ENCODE measurements at places on chromosomes 1 and 21. TPM values are rescaled to one million over a fixed set of nuclear protein-coding genes. Genes with fewer than 3 reads are reported as not detected.

INKA2 gene
- total RNA-seq: 14.2 TPM

ZNF593 gene
- 26.2 TPM for total RNA-seq

TMEM200B gene
- 48.3 TPM for total RNA-seq

FCER1G gene
- total RNA-seq: 8.4 TPM

FAM72C gene
- 0.46 TPM for total RNA-seq

CYP4A11 gene
- 0.20 TPM for total RNA-seq

FUCA1 gene
- total RNA-seq: 25.6 TPM

TNNI3K gene
- not detected for total RNA-seq

CHIA gene
- total RNA-seq: not detected

LRRC3 gene
- 5.1 TPM for total RNA-seq

CAMK2N1 gene
- 16.6 TPM for total RNA-seq

DIO1 gene
- not detected for total RNA-seq

RCAN3 gene
- total RNA-seq: 0.25 TPM

KMO gene
- 0.45 TPM for total RNA-seq

GRCh38 chr1:16372535-16373285, 5.7 kb downstream of the SZRD1 start:
- H3K36me3 ChIP-seq: no peaks in the 10 kb centered on the region
- H3K27me3 ChIP-seq: no peaks in the 10 kb centered on the region
- H3K27ac ChIP-seq: no peak overlapping the region
- DNase-seq: no peak
- H3K4me3 ChIP-seq: no peak overlapping the region

DNA sequence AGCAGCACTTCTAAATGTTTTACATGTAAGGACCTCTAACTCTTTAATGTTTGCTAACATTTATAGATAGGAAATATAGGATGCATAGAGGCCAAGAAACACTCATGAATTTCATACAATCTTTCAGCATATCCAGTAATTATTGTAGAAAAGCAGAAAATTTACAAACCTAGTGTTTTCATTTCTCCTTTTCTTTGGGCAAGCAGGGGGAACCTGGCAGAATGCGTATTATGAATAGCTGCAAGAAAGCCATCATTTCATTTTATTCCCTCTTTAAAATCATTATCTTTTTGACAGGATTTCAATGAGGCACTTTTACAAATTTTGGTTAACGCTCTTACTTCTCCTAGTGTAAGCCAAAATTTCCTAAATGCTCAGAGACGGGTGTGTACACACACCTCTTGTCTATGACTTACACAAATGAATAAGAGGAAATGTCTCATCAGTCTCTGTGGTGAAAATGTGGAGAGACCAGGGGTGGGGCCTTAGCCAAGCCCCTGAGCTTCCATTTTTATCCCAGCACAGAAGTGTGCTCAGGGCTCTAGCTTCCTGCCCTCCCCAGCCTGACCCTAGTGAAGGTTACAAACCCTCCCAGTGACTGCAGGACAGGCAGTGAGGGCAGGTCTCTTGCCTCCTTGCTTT, 91.6 kb downstream of the LRRC8C start:
- no peaks in the 10 kb centered on the region for H3K27me3 ChIP-seq
- H3K4me1 ChIP-seq: no peaks in the 10 kb centered on the region
- DNase-seq: no peak
- H3K4me3 ChIP-seq: no peak overlapping the region

GRCh38 chr1:110880708-110881374, 7.9 kb downstream of the CD53 start:
- no peak for DNase-seq
- H3K27ac ChIP-seq: no peak overlapping the region
- no peak overlapping the region for H3K4me3 ChIP-seq
- H3K4me1 ChIP-seq: no peaks in the 10 kb centered on the region
- H3K36me3 ChIP-seq: no peaks in the 10 kb centered on the region

DNA sequence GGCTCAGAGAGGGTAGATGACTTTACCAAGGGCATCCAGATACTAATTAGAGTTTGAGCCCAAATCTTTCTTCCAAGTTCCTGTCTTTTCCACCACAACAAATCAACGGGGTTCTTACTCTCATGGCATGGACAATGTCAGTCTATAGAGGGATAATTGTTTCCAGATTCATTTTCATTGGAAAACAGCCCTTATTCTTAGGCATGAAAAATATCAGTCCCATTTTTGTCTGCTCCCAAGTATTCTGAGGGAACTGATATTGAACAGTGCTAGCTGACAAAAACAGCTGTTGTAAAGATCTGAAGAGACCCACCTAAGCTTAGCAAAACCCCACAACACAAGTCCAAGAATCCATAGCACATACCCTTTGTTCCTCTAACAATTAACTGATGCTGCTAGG, 349.1 kb upstream of the BEND5 start:
- no peak for DNase-seq
- no peak overlapping the region for H3K4me3 ChIP-seq
- H3K27me3 ChIP-seq: no peaks in the 10 kb centered on the region
- no peaks in the 10 kb centered on the region for H3K4me1 ChIP-seq
- H3K36me3 ChIP-seq: no peaks in the 10 kb centered on the region

DNA sequence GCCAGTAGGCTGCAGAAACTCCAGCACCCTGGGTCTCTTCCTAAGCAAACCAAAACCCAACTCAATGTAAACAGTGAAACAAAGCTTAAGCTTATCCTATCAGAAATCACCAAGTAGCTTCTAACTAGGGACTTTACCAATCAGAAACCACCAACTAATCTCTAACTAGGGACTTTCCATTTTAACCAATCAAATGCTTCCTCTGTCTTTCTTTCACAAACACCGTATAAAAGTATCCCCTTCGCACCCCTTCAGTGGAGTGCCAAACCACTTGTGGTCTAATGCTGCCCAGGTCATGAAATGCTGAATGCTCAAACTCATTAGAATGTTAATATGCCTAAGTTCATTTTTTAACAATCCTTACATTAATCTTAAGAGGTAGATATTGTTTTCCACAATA, 250.5 kb upstream of the DUSP10 start:
- no peaks in the 10 kb centered on the region for H3K36me3 ChIP-seq
- no peak overlapping the region for H3K4me3 ChIP-seq
- DNase-seq: no peak
- no peaks in the 10 kb centered on the region for H3K4me1 ChIP-seq
- H3K27me3 ChIP-seq: no peaks in the 10 kb centered on the region

DNA sequence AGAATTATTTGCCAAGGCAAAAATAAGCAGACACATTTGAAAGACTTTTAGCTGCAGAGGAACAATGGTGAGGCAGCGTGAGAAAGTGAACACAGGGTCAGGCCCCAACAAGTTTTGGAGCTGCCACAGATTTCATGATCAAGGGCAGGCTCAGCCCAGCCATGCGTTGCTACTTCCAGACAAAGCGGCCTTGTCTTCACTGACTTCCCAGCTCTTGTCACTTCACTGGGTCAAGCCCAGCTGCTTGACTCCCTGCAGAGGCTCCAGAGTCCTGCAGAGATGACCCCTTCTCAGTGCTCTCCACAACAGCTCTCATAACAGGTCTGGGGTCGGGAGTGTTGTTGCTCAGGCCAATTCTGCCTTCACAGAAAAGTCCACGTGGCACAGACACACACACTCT, 35.8 kb downstream of the HHAT start:
- no peaks in the 10 kb centered on the region for H3K4me1 ChIP-seq
- DNase-seq: no peak
- no peak overlapping the region for H3K27ac ChIP-seq
- no peak overlapping the region for H3K4me3 ChIP-seq
- H3K27me3 ChIP-seq: no peaks in the 10 kb centered on the region
- H3K36me3 ChIP-seq: no peaks in the 10 kb centered on the region

- DNase-seq: no peak
- H3K36me3 ChIP-seq: no peaks in the 10 kb centered on the region
- H3K4me1 ChIP-seq: peaks cover 8% of the 10 kb centered on the region
- H3K4me3 ChIP-seq: no peak overlapping the region
- no peaks in the 10 kb centered on the region for H3K27me3 ChIP-seq
- H3K27ac ChIP-seq: no peak overlapping the region
These were observed 42.0 kb upstream of the LDLRAP1 start for GRCh38 chr1:25501235-25502058.

DNA sequence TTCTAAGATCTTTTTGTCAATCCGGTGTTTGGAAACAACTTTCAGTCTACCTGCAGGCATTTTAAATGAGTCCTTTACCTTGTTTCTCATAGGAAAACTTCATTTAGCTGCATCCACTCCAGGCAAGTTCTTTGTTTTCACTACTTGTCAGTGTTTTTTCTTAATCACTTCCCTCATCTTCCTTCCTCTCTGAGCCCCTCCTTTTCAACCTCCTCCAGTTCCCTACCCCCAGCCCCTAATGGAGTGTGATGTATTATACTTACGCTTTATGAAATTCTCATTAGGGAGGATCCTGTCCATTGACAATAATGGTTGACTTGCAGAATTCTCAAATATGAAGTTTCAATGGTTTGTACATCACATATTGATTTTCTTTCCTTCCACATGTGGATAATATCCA, 62.5 kb upstream of the BACH1 start:
- no peaks in the 10 kb centered on the region for H3K27me3 ChIP-seq
- no peak for DNase-seq
- no peak overlapping the region for H3K27ac ChIP-seq
- no peak overlapping the region for H3K4me3 ChIP-seq
- no peaks in the 10 kb centered on the region for H3K4me1 ChIP-seq
- no peaks in the 10 kb centered on the region for H3K36me3 ChIP-seq

- no peaks in the 10 kb centered on the region for H3K4me1 ChIP-seq
- no peaks in the 10 kb centered on the region for H3K27me3 ChIP-seq
- H3K36me3 ChIP-seq: no peaks in the 10 kb centered on the region
- H3K27ac ChIP-seq: no peak overlapping the region
- no peak overlapping the region for H3K4me3 ChIP-seq
These were observed 64.8 kb upstream of the BACH1 start for GRCh38 chr21:29233611-29234540.

GRCh38 chr1:117169871-117170596, 40.7 kb downstream of the VTCN1 start:
- no peaks in the 10 kb centered on the region for H3K27me3 ChIP-seq
- H3K4me1 ChIP-seq: no peaks in the 10 kb centered on the region
- H3K36me3 ChIP-seq: no peaks in the 10 kb centered on the region

DNA sequence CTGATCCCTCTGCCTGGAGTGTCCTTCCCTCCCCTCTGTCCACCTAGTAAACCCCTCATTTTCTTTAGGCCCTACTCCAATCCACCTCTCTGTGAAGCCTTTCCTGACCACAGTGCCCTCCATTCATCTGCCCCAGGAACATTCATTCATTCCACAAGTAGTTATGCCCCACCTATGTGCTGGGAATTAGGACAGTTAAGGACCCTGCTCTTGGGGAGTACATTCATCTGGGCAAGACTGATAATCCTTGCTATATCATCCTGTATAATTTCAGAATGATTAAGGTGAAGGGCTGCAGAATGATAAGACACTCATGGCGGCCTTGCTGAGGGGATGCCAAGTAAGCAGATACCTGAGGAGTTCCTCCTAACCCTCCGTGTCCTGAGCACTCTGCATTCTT, 10.3 kb upstream of the FAM20B start:
- no peaks in the 10 kb centered on the region for H3K27me3 ChIP-seq
- H3K27ac ChIP-seq: no peak overlapping the region
- H3K36me3 ChIP-seq: no peaks in the 10 kb centered on the region
- H3K4me3 ChIP-seq: no peak overlapping the region
- H3K4me1 ChIP-seq: peaks cover 12% of the 10 kb centered on the region
- no peak for DNase-seq

GRCh38 chr1:165235155-165235776, 121.2 kb downstream of the LMX1A start:
- peaks cover 2% of the 10 kb centered on the region for H3K4me1 ChIP-seq
- H3K36me3 ChIP-seq: no peaks in the 10 kb centered on the region
- peak overlapping the region; percentile 10 for H3K4me3 ChIP-seq
- no peak overlapping the region for H3K27ac ChIP-seq
- no peak for DNase-seq

DNA sequence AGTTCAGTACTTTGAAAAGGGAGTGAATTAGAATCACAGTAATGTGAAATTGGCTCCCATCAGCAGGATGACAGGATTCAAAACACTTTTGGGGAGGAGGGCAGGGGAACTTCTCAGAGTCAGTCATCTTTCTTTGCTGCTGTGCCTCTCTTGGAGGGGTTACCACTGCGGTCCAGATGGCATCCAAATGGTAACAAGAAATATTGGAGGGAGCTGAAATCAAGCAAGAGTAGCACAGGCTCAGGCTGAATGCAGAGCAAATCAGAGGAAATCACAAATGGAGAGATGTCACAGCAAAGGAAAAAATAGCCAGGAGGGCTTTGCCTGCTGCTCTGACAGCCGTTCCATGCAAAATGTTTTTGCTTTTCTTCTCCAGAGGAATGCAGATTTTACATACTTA, 75.0 kb upstream of the C8B start:
- no peak overlapping the region for H3K27ac ChIP-seq
- H3K27me3 ChIP-seq: no peaks in the 10 kb centered on the region
- no peak overlapping the region for H3K4me3 ChIP-seq
- no peaks in the 10 kb centered on the region for H3K4me1 ChIP-seq

DNA sequence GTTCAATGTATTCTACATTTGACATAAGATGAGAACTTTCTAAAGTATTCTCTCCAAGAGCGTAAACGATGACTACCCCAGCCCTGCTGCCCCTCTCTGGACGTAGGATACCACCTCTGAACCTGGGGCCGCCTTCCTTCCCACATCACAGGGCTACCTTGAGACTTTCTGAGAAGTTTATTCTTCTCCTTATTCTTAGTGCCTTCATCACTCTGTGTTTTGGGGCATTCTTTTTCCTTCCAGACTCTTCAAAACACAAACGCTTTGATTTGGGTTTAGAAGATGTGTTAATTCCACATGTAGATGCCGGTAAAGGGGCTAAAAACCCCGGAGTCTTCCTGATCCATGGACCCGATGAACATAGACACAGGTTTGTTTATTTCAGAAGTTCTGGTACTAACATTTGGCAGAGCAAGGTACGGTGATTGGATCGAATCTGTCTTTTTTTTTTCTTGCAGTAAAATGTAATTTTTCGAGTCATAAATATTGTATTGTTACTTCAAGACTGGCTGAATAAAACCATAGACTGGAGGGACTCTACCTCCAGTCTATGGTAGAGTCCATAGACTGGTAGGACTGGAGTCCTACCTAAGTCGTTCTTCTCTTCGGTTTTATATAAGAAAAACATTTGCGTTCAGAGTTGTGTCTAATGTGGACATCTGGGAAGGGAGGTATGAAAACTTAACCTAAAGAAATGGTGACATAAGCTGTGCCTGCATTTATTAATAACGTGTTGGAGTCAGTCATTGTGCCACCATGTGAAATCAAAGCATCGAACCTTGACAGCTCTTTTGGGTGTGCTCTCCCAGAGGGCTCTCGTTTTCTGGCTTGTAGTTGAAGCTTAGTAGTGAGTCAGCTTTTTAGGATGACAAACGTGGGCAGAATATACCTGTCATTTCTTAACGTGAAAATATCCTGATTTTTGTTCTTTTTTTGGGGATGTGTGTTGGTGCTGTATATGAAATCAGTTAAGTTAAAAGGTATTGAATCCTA, 1.2 kb downstream of the MAN1A2 start:
- DNase-seq: no peak
- H3K27me3 ChIP-seq: no peaks in the 10 kb centered on the region
- H3K4me1 ChIP-seq: peaks cover 6% of the 10 kb centered on the region
- no peaks in the 10 kb centered on the region for H3K36me3 ChIP-seq
- peak overlapping the region; percentile 65 for H3K4me3 ChIP-seq

Data from ovary (tissue), 10 donors.